ENCODE measurements at places on chromosomes 13 and 19. TPM values are rescaled to one million over a fixed set of nuclear protein-coding genes. Genes with fewer than 3 reads are reported as not detected.
A peak's percentile ranks its signal among the peaks of the same experiment; 100 is the strongest.

CRTC1 gene
- total RNA-seq, result 8.7 TPM

ARL11 gene
- total RNA-seq, result 1.6 TPM

RSPH6A gene
- total RNA-seq, result not detected

HTR2A gene
- 2.6 TPM for total RNA-seq

PEAK3 gene
- total RNA-seq, result 1.2 TPM

ZFP30 gene
- 23.6 TPM for total RNA-seq

ITGBL1 gene
- 224 TPM for total RNA-seq

ZNF682 gene
- 2.3 TPM for total RNA-seq

FAM83E gene
- total RNA-seq, result 2.0 TPM

ZSCAN1 gene
- not detected for total RNA-seq

ZNF235 gene
- 6.9 TPM for total RNA-seq

DNA sequence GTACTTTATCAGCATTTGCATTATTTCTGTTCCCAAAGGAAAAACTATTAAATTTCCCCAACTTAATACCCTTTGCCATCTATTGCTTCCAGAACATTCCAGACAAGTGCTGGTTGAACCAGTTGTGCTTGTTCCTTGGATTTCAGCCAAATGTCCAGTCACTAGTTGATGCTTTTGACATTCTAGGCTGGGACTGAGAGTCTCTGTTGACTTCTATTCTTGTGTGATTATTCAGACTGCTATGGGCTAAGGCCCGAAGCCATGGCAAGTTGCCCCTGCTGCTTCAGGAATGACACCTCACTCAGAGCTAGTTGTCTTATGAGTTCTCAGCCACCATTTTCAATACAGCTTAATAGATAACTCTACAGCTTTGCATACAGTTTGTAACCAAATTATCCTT lies 458.1 kb upstream of the ARGLU1 start:
- peak; percentile 81 for DNase-seq

DNA sequence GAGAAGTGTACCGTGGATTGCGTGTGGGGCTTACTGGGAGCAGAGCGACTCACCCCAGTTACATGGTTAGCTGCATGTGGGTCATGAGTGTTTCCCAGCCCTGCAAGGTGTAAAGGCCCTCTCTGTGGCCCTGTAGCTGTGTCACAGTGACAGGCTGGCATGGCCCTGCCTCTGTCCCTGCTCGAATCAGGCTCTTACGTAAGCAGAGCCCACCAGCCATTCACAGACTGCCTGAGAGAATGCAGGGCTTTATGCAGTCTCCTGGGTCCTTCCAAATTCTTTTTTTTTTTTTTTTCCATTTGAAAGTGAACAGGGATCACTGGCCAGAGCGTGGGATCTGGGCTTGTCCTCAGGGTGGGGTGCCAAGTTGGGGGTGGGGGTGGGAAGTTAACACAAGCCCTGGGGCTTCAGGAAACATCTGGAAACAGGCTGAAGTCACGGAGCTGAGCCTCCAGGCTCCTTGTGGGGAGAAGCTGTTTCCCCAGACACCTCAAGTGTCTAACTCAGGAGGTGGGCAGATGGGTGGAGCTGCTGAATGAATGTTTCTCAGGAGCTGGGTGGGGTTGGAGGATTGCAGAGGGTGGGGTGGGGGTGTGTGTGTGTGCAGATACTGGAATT lies 13.4 kb downstream of the TECR start:
- no peak for DNase-seq

GRCh38 chr13:26707122-26708006 lies 53.2 kb downstream of the GPR12 start:
- DNase-seq, result no peak

GRCh38 chr19:45117671-45118070 lies 24.7 kb downstream of the PPP1R37 start:
- no peak for DNase-seq

- no peak for DNase-seq
Observed at GRCh38 chr19:12706332-12706718, 9.9 kb upstream of the FBXW9 start.

DNA sequence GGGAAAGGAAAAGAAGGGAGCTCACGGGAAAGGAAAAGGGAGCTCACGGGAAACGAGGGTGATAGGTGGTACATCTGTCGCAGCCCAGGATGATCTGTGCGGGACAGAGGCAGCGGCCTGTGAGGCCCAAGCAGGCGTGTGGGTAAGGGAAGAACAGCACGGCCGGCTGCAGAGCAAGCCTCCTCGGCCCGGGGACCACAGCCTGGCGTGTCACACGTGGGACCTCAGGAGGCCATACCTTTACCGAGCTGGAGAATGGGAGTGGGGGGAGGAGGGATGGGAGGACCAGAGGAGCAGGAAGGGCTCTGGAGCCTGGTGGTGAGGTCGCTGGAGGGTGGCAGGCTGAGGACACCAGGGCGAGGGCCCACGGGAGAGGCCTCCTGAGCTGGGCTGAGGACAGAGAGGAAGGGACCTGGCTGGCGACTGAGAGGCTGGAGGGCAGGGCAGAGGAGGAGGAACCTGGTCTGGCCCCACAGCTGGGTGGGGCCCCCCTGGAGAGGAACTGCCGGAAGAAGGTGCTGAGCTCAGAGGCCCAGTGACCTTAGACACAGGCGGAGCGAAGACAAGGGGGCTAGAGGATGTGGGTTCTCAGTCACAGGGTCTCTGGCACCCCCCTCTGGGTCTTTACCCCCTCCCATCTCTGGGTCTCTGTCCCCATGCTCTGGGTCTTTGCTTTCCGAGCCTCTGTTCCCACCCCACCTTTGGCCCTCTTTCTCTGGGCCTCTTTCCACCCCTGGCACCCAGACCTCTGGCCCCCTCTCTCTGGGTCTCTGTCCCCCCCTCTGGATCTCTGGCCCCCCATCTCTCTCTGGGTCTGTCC lies 2.9 kb upstream of the FTL start:
- DNase-seq, result no peak

DNA sequence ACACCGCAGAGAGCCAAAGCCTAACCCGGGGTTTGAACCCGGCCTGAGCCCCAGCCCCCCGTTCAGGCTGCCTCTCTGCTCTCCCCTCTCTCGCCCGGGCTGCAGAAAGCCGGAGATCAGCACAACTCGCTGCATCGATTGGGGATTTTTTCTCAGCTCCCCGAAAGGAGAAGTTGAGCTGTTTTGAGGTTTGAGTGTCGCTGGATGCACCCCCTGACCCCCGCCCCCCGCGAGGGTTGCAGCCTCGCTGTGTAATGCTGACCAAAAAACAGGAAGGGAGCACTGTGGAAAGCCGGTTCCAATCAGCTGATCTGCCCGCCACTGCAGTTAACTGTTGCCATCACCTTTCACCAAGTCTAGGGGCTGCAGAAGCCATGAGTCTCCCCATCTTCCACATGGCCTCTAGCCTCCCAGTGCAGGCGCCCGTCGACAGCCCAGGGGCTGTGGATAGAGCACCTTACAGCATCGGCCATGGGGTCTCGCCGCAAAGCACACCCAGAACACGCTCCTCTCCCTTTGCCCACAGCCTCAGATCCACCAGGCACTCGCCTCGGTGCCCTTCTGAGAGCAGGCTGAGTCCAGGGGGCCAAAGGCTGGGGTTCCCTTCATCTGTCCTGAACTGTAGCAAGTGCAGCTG lies 34.5 kb downstream of the MYO9B start:
- DNase-seq, result no peak

DNA sequence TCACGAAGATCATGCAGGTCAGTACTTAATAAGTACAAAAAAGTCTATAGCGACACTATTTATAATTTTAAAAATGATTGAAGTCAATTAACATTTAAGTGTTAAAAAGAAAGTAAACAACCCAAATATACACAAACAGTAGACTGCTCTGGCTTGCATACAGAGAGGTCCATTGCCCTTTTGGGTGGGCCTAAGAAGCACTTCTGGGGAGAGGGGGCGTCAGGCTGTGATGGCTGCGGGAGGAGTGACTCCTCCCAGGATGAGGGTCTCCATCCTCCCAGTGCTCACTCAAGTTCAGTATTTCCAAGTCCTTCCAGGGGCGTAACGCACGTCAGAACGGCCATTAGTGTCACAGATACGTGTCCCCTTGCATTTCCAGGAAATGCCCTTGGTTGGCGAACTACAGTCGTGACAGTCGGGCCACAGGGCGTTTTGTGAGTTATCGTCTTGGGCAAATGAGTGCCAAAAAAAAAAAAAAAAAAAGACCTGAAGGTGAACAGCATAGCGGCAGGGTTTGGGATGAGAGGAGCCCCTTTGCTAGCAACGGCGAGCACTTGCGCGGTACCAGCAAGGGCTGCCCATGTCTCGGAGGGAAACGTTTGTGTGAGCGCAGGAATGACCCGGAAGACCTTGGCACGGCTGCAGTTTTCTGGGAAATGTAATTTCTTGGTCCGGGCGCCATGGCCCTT lies at the start of gene SCGB2B2:
SCGB2B2 (minus strand) TSS at position 463 of the 689 bp plus-strand sequence. CDS start 82,596 bp downstream, outside the sequence.
- no peak for DNase-seq

- DNase-seq, result no peak
Observed at GRCh38 chr19:55433292-55433691, 9.8 kb downstream of the SHISA7 start.

- DNase-seq, result no peak
Observed at GRCh38 chr13:109989686-109990085, 203.3 kb upstream of the IRS2 start.

DNA sequence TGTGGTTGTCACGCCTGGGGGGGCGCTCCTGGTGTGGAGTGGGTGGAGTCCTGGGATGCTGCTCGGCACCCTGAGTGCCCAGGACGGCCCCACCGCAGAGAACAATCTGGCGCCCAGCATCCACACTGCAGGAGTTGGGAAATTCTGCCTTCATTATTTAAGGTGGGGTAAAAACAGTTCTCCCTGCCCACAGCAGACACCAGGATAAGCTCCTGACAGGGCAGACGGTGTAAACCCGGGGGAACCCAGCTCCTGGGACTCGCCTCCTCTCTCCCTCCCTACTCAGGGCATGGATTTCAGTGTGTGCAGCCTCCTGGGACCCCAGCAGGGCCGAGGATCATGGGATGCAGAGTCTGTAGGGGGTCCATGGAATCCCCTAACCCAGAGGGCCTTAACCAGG lies 7.7 kb upstream of the WDR18 start:
- DNase-seq, result no peak

- DNase-seq, result no peak
Observed at GRCh38 chr19:13729859-13730258, 34.5 kb upstream of the MRI1 start.

DNA sequence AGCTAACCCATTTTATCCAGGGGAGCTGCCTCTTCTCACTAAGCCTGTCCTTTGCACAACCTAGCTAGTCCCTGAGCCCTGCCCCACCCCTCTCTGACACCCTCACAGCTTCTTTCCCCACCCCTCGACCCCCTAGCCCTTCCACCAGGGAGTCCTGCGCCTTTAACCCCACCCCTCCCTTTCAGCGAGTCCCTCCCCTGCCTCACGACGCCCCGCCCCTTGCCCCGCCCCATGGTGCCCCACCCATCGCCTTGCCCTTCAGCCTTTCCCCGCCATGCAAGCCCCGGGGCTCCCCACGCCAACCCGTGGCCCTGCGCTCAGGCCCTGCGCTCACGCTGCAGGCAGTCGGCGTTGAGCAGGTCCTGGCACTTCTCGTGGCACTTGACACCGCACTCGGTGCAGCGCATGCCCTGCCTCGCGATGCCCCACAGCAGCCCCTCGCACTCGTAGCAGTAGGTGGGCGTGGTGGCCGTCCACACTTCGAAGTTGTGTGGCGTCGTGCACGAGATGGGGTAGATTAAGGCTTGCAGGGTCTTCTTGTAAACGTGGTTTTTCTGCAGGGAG lies 40.0 kb downstream of the UNC13A start:
- no peak for DNase-seq

DNA sequence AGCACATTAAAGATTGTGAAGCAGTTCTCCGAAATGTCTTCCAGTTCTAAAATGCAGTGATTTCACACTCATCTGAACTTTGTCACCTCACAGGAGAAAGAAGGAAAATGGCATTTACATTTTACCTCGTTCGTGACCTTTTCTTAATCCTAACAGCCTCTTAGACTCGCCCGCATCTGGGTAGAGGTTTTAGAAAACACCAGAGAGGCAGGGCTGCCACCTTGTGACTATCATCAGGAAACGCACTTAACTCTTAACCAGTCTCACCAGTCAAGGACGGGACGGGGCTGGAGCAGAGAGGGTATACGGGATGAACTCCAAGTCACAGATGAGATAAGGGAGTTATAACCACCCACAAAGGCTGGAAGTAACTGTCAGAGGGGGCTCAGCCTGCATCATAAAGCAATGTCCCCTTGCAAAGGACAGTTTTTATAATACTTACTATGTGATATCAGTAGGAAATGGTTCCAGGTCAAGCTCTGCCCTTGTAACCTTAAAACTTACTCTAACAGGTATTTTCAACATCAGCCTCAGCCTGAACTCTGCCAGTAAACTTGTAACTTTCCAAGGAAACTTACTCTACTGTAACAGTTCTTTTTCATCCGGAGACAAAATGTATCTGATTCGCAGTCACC lies 8.6 kb upstream of the CEACAM6 start:
- DNase-seq, result no peak

DNA sequence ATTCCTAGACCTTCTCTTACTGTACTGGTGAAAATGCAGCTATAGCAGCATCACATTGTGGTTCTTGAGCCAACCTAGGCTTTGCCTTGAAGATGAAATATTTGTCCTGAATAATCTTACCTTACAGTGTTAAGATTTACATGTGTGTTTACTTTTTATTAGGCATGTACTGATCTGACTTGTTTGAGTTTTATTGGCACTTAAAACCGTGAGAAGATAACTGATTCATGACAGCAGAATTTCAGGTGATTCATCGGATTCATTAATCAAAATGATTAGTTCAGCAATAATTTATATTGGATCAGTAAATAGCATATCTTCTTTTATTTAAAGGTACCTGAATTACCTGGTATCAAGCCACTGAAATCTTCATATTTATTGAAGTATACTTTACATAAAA lies 296.3 kb downstream of the KLF5 start:
- DNase-seq, result no peak

DNA sequence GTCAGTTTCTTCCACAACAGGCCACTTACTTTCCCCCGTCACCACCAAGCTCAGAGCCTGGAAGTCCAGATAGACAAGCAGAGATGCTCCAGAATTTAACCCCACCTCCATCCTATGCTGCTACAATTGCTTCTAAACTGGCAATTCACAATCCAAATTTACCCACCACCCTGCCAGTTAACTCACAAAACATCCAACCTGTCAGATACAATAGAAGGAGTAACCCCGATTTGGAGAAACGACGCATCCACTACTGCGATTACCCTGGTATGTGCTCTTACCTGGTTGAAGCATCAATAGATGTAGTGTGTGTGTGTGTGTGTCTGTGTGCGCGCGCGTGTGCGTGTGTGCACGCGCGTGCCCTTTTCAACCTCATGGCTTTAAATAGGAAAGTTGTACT lies 3.7 kb downstream of the KLF5 start:
- no peak for DNase-seq

DNA sequence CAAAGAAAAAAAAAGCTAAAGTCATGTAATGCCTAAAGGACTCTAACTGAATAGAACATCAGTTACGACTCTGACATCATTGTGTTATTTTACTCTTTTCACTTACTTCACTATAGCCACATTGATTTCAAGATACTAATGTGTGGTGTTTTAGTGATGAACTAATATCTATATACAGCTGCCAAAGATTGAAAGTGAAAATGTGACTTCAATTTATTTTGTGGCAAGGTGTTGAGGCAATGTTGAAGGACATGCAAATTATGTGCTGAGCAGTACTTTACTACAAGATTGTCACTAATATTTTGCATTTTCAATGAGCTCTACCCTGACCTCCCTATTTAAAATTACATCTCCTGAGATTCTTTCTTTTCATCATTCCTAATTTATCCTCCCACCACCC lies 1911.9 kb upstream of the PCDH20 start:
- DNase-seq, result no peak

- DNase-seq, result no peak
Observed at GRCh38 chr19:38429055-38429810, 3.2 kb upstream of the RASGRP4 start.

- no peak for DNase-seq
Observed at GRCh38 chr19:58544591-58545285, 874 bp downstream of the TRIM28 start.
